ENCODE measurements at places on chromosomes 4 and X. TPM values are rescaled to one million over a fixed set of nuclear protein-coding genes. Genes with fewer than 3 reads are reported as not detected.

- DNase-seq = no peak
These were observed 1618.0 kb upstream of the PCDH10 start for GRCh38 chr4:131531087-131531486.

DNA sequence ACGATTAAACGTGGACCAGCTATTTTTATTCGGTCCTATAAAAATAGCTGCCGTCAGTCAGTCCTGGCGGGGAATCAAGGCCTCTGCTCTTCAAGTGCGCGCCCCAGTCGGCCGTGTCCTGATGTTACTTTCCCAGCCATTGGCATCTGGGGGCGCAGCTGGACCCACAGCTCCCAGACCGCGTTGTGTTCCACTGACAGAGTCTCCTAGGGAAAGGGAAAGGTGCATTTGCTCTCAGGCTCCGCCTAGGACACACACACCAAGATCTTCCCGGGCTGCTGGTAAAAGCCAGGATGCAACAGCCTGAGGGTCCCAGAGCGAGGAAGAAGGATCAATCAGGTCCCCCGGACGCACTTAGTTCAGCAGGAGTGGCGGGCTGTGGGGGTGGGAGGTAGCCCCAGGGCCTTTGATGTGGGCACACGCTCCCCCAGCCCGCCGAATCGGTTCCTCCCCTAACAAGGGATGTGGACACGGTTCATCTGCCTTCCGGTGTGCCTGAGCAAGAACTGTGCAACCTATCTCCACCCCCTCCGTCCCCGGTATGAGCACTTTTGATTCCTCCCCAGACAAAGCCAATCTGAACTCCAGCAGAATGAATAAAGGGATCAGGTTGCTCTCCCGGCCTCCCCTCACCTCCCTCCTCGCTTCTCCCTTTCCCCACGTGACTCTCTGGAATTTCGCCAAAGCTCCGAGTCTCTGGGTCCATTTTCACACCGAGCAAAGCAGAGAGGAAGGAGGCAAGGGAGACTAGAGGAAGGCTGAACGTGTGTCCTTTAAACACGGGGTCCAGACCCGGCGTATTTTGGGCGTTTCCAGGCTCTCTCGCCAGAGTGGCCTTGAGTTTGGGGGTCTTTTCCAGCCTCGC, 626 bp upstream of the FRAS1 start:
- DNase-seq = peak; percentile 93

DNA sequence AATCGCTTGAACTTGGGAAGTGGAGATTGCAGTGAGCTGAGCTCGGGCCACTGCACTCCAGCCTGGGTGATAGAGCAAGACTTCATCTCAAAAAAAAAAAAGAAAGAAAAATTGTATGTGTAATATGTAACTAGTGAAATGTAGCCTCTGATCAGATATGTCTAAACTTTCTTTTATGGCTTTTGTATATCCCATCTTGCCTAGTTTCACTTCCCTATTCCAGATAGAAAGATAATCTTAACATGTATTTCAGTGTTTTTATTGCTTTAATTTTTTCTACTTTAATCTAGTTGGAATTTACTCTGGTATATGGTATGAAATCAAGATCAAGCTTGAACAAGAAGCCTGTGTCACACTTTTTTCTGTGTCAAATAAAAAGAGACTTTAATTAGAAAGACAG, 1.9 kb upstream of the ZNF41 start:
- no peak for DNase-seq

- DNase-seq = no peak
These were observed 1.6 kb downstream of the DUSP9 start for GRCh38 chrX:153648358-153649177.

DNA sequence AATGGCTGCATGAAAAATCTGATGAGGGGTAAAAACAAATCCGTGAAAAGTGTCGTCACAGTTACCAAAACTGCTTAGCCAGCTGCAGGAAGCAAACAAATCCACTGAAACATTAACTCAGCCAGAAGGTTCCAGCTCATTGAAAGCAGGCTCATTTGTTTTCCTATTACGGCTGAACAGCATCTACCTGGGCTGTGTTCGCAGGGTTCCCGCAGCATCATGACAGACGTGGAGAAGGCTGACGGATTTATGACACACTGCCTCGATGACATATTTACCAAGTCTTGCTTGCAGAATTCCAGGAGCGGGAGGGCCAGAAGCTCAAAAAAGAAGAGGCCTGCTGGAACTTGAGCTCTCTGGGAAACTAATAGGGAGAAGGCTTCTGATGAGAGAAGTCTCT, 781.1 kb downstream of the RAB28 start:
- no peak for DNase-seq

- DNase-seq = no peak
These were observed 177.5 kb upstream of the TTC29 start for GRCh38 chr4:147123146-147123545.

- DNase-seq = peak; percentile 41
These were observed 1.4 kb downstream of the RPS6KA3 start for GRCh38 chrX:20265221-20265725.

DNA sequence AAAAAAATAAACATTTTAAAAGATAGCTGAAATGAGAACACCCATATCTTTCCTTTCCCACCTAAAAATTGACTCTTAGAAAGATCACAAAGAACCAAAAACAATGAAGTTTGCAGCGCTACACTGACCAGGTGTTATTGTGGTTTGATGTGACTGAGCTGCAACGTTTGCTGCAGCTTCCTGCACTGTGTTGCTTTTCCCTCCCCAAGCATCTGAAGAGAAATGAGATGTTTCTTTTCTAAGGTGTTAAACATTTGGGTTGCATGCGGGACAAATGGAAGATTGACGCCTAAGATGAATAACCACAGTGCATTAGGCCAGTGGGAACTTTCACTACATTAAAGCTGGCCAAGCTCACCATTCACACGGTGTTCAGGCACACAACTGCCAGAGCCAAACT, 8.9 kb downstream of the LEF1 start:
- no peak for DNase-seq

GRCh38 chr4:2298532-2298991, 36.7 kb upstream of the MXD4 start:
- no peak for DNase-seq

- DNase-seq = no peak
These were observed 250.3 kb upstream of the FAM47A start for GRCh38 chrX:34382416-34382815.

- no peak for DNase-seq
These were observed 71.0 kb downstream of the COQ2 start for GRCh38 chr4:83213640-83214039.

DNA sequence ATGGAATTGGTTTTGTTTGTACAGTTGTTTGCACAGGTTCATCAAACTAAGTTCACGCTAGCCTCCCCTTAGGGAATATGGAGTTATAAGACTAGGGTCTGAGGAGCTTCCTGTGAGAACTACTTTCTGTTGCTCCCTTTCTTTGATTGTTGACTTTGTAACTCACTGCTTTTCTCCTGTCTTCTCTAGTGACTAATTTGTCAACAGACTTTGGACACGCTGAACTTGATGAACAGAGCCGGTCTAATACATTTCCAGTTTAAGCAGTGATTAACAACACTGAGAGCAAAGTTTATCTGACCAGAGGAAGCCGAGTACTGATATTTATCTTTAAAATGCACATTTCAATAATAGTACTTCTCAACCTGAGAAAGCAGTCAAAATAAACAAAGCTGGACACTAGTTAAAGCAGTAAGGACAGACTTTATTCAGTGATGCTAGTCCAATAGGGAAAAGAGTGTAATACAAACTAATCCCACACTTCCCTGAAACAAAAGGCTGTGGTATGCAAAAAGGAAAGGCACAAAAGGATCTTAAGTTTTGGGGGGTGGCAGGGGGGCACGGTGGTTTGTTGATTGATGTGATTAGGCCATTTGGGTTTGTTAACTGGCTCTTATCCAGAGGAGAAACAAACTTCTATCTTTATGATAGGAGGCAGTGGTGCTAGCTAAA, 2.7 kb upstream of the NUDT9 start:
- no peak for DNase-seq

DNA sequence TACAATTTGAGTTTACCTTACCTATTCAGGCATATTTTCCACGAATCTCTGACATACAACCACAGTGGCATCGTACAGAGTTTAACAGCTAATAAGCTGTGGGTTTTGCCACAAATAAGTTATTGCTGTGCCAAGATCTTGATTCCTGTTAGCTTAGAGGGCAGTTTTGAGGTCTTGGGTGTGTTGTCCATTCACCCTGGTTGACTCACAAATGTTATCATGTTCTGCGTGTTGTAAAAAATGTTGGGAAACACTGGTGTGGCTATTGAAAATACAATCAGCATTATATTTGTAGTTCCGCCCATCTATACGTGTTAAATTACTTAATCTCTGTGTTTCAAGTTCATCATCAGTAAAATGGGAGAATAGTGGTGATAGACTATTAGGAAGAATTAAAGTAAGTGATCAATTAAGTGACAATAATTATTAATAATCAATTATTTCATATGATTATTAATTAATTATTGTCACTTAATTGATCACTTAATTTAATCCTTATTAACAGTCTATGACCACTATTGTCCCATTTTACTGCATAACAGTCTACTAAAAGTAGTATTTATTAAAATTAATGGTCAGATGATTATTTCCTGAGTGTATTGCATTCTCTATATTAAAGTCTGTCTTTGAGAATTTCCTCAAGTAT, 96.3 kb downstream of the TMA16 start:
- no peak for DNase-seq

DNA sequence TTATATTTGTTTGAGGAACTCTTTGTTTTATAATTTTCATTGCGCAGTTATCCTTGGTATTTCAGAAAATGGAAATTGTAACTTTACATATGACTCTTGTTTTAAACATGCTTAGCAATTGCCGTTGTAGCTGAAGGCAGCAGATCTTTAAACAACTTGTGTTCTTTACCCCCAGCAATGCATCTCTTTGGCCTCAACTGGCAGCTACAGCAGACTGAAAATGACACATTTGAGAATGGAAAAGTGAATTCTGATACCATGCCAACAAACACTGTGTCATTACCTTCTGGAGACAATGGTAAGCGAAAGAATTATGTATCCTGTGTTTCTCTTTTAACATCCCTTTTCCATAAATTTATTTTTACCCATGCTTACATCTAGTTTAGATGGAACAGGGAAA, 263.6 kb downstream of the DCTD start:
- no peak for DNase-seq

- no peak for DNase-seq
These were observed 65.6 kb downstream of the UBA6 start for GRCh38 chr4:67635331-67635730.

DNA sequence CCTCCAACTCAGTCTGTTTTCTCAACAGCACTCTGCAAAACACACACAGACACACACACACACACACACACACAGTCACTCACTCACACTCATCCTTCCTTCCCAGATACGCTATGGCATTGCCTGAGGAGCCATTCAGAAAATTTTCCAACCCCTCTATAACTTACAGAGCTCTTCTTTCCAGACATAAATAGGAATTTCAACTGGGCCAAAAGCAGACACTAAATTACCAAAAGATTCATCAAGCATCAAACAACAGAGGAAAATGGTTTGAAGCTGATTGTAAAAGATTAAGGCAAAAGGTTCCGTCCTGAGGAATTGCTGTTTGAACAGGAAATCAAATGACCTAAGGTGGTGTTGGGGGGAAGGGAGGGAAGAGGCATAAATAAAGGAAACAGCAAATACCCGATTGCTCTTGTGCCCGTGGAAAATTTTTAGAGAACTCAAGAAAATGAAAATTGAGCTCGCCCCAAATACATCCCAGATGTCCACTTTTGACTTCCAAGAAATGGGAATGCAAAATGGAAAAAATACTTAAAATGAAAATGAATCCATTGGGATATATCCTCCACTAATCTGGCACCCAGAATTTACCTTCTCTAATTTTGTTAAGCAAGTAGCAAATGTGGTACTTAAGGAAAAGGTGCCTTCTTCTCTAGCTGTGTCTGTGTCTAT, 183.6 kb downstream of the QDPR start:
- no peak for DNase-seq

DNA sequence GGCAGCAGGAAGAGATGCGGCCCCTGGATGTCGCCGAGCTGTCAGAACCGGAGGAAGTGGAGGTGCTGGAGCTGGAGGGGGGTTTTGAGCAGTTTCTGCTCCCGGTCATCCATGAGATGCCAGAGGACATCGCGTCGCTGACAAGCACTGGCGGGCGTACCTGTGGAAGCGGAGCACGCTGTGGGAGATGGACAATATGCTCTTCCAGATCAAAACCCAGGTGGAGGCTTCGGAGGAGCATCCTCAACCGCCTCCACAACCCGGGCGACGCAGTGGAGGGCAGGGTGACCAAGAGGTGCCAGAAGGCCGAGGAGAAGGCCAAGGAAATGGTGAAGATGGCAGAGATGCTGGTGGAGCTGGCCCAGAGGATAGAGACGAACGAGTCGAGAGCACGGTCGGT, 7.6 kb upstream of the CCNQ start:
- DNase-seq = no peak

DNA sequence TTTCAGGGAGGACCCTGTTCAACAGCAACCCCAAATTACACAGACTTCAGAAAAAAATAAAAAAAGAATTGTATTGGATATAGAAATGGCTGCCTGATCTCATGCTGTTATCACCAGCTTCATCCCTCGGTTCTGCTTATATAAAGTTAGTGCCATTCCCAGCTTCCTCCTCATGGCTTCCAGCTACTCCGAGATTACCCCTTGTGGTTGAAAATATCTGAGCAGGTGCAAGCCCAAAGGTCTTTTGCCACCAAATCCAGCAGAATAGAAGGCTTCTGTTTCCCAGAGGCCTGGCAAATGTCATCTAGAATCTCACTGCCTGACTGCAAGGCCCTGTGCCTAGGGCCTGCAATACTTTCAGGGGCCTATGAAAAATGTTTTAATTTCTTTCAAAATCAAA, 13.8 kb upstream of the HPGDS start:
- no peak for DNase-seq

DNA sequence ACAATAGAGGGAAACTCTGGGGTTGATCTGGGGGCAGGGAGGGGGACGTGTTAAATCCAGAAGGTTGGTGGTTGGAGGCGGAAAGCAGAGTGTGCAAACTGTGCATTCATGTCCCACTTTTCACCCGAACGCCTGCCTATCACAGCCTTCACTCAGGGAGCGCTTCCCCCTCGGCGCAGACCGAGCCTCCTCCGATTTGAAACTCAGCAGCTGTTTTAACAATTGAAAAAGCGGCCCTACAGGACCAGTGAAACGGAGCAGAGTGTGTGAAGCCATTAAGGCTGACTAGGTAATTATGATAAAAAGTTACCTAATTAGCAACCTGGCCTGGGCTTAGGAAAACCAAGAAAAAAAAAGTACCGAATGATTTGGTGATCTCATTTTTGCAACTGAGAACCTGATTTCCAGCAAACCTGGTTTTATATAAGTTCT, 685 bp upstream of the NDNF start:
- no peak for DNase-seq

Gene FGFBP1
- 8.7 TPM for total RNA-seq

Gene CXorf49
- total RNA-seq = not detected

Gene FRMD7
- total RNA-seq = not detected

Gene NMU
- 81.1 TPM for total RNA-seq

Gene PLS3
- 50.8 TPM for total RNA-seq

Gene SLC4A4
- 0.30 TPM for total RNA-seq

Gene VCX2
- total RNA-seq = not detected

Gene NPY1R
- total RNA-seq = 0.39 TPM

Gene SORBS2
- 0.34 TPM for total RNA-seq

Gene DGKK
- total RNA-seq = not detected
